ENCODE measurements at places on chromosomes 6 and 20.

DNA sequence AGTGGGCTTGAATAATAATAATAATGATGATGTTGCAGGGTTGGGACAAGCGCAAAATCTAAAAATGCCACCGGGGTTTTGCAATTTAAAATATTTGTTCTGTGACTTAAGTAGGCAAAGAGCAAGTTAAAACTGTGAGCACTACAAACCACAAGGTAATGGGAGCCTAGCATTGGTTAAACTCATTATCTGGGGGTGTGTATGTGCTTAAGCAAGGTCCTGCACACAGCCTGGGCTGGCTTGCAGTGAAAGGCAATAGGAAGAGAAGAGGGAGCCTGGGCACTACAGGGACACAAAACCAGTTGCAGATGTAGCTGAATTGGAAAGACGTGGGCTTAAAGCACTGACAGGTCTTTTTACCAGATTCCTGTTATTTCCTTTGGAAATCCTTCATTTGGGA is 11.7 kb downstream of the SIM1 start:
- no peak for DNase-seq

GRCh38 chr20:1383623-1384404 is 9.0 kb downstream of the FKBP1A start:
- no peak for DNase-seq

DNA sequence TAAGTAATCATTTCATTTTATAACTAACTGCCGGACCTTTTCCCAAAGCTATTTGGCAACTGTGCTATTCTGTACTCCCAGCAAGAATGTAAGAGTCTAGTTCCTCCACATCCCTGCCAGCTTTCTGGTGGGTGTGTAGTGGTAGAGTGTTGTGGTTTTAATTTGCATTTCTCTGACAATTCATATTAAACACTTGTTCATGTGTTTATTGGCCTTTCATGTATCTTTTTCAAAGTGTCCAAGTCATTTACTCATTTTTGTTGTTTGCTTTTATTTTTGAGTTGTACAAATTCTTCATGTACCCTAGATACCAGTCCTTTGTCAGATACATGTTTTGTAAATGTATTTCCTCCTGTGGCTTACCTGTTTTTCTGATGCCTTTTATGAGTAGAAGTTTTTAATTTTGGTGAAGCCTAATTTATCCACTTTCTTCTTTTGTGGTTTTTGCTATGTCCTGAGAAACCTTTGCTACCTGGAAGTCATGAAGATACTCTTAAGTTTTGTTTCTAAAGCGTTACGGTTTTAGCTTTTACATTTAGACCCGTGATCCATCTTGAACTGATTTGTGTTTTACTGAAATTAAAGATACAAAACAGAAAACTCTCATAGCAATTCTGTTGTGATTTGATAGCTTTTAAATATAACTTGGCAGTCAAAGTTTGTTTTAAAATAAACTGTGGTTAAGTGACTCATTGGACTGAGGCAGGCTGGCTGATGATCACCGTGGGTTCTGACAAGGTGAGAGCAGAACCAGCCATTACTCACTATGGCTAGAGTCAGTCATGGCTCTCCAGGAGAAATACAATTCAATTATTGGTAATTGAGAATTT is 8.0 kb downstream of the MYLIP start:
- DNase-seq: peak; percentile 49

GRCh38 chr6:3872370-3872854 is 23.2 kb downstream of the FAM50B start:
- DNase-seq: no peak

- DNase-seq: no peak
Observed at GRCh38 chr20:5654557-5654956, 95.6 kb upstream of the SHLD1 start.

- no peak for DNase-seq
Observed at GRCh38 chr20:47274401-47275108, 81.9 kb downstream of the ZMYND8 start.

Data from CD4-positive, alpha-beta T cell treated with Interleukin-21 for 1 hour (primary cell).